Stimulated activated CD4-positive, alpha-beta T cell treated with anti-CD3 and anti-CD28 coated beads, Interleukin-15, amount 100 ng/mL, for 1 hour (primary cell): ENCODE measurements at places on chromosomes 11 and 22.

DNA sequence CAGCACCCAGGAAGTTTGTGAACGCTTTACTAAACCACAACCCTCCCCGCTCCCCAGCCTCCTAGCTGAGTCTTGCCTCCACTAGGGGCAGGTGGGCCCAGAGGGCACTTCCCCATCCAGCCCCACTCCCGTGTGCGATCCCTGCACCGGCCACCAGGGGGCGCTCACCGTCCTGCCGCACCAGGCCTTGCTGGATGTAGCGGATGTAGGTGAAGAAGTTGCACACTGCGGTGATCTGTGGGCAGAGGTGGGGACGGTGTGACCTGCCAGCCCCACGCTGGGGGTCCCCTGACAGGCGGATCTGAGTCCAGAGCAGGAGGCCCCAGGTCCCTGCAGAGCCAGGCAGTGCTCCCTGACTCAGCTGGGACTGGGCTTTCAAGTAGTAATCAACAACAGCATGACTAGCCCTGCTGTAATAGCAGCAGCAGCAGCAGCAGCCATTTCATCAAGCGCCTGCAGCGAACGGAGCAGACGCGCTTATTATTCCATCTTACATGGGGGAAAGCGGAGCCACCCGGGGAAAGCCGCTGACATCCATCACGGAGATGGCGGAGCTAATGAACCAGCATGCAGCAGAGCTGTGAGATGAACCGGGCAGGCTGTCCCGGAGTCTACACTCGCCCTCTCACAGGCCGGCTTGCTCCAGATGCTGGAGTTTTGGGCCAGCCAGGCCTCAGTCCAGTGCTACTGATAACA, 7.9 kb upstream of the FADS3 start:
- peak; percentile 87 for DNase-seq

GRCh38 chr11:74318241-74318932, 6.9 kb upstream of the P4HA3 start:
- no peak for DNase-seq

DNA sequence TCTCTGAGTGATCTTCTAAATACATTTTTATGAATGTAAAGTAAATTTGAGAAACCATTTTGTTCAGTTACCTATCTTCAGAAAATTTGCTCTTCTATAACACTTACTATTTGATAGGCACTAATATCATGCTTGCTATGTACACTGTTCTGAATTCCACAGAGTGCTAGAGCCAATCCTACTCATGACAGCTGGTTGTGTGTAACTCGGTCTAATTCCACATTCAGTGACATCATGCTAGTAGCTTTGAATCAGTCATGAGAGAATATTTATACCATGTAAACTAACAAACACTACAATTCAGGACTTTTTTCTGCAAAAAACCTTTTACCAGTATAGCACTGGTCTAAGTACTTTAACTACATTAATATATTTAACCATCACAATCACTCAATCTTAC, 902.9 kb downstream of the DLG2 start:
- no peak for DNase-seq

GRCh38 chr11:9717719-9718118, 53.8 kb downstream of the SWAP70 start:
- no peak for DNase-seq

DNA sequence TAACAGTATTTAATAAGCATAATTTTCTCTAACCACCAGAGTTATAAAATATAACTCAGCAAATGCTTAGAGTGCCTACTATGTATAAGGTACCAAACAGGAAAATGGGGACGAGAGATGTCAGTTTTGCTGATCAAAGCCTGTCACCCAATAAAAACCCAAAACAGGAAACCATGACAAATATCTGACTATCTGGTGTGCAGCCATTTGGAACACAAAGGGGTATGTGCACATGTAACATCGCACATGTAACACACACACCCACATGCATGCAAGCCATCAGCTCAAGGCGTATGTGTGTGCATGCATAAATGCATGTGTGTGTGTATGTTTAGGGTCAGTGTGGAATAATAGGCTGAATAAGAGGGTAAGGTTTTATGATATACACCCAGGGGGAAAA, 64.2 kb downstream of the PRR5L start:
- DNase-seq, result no peak

DNA sequence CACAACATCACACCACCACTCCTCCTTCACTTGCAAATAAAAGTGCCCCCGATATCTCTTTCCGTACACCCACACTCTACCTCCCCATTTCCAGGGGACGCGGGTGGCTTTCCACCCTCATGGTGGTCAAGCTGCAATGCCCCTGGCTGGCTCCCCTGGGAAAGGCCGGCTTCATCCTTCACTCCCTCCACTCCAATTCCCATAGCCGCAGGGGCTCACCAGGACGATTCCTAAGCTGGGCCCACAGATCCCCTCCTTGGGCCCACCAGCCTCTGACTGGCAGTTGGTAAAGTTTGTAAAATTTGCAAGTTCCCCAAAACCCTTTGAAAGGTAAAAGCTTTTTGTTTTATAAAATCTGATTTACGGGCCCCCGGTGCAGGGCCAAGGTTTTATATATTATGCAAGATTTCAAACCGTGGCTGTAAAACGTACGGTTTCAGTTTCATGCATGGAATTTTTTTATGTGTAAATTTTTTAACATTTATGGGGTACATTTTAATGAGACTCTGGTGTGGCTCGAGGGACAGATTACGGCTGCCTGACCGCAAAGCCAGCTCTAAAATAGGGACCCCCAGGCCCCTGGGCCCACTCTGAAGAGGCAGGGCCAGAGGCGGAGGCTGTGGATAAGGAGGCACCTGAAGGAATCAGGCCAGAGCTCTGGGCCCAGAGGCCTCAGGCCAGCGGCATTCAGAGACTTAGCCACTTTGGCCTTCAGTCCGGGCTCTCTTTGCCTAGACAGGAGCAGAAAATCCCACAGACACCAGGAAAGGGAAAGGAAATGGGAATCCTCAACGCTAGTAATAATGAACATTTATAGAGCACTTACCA, 106.5 kb downstream of the FEZ1 start:
- no peak for DNase-seq

DNA sequence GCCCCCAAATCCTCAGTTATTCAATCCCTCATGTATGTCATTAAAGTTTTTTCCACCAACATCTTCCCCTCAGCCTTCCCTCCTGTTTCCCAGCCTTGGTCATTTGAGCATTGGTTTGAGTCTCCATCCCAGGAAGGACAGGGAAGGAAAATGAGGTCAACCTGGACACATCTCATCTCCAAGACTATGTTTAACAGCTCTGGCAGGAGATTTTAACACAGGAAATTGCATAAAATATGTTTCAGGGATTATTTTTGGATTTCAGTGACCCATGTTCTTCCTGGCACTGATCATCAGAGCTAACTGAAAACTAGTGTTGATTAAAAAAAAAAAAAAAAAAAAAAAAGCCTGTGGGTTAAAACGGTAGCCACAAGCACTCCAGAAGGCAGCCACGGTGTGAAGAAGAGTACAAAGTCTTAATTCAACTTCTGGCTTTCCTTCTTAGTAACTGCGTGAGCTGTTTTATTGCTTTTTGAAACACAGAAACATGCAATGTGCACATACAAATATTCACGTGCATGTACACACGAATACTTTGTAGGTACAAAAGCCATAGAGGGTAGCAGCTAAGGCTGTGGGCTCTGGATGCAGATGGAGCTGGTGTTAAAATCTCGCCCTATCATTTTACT, 164.4 kb upstream of the DDI1 start:
- no peak for DNase-seq

DNA sequence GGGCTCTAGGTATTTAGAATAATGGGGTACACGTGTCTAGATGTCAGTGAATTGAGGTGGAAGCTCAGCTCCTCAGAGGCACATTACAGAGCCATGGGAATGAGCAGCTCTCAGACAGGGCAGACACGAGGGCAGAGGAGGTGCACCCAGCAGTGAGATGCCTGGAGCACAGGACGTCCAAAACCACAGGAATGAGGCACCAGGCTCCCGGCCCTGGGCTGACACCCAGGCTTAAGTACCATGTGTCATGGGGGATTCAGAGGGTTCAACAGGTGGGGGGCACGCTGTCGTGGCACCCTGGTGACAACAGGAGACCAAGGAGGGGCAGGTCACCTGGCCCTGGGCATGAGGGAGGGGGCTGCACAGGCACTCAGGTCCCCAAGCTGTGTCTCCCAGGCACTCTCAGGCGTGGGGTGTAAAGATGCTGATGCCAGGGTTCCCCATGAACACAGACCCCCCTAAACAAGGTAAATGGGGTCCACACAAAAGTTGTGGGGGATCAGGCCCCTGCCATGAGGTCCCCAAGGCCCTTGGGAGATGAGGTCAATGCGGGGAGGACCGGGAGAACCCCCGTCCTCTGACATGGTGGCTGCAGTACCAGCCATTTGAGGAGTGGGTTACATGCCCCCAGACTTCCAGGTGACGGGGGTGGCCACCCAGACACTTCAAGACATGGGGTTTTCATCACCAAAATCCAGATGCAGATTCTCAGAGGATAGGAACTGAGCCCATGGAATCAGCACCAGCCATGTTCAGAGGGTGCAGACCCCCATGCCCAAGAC, 5.6 kb upstream of the SYT8 start:
- DNase-seq, result no peak

GRCh38 chr22:43273902-43274484, 69.2 kb downstream of the SCUBE1 start:
- no peak for DNase-seq

- DNase-seq, result no peak
Measured at GRCh38 chr22:20106205-20106848, 9.6 kb upstream of the RANBP1 start.

DNA sequence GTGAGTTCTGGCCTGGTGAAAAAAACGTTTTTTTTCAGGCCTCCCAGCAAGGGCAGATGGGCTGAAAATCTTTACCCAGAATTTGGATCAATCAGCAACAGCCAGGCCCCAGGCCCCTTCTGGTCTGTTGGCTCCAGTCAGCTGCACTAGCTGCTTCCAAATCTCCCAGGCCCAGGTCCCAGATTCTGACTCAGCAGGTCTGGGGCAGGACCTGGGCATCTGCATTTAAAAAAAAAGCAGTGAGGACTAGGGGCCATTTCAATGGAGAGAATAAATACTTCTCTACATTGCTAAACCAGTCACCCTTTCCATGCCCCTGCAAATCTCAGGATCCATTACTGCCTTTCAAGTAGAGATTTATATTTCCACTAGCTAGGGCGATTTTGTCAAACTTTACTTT, 4.3 kb downstream of the SLC15A3 start:
- no peak for DNase-seq

GRCh38 chr11:69361048-69361447, 67.1 kb downstream of the MYEOV start:
- no peak for DNase-seq

- DNase-seq, result no peak
Measured at GRCh38 chr11:64724863-64725532, 2.0 kb upstream of the NRXN2 start.

DNA sequence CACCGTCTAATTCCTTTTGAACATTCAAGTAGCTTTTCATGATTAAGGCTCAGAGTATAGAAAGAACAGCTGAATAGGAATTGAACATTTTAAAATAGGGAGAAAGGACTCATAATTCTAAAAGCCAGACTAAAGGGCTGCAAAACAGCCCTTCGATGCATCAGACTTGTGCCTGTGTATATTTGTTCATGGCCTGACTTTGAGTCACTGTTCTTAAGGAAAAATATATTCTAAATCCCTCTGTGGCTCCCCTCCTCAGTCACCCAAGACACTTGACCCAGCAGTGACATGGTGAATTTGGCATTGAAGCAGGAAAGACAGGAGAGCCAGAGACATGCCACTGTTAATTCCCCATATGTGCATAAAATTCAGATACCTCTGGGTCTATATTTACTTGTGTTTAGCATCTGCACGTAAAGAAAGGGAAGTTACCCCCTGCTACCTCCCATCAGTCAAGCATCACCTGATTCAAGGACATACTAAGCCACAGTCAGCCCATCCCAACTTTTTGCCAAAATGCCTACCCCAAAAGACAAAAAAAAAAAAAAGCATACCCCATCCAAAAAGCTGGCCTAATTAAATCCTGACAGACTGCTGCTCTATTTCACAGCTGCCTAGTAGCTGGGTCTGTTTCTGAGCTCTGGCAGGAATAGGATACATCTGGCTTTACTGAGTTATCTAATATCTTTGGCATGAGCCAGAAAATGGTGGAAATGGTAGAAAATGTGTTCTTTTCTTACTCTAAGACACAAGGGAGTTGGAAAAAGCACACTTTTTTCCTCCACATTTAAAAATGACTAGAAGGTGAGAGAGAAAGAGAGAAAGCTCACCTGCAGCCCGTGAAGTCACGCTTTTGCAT, 93.5 kb downstream of the COMMD9 start:
- no peak for DNase-seq

DNA sequence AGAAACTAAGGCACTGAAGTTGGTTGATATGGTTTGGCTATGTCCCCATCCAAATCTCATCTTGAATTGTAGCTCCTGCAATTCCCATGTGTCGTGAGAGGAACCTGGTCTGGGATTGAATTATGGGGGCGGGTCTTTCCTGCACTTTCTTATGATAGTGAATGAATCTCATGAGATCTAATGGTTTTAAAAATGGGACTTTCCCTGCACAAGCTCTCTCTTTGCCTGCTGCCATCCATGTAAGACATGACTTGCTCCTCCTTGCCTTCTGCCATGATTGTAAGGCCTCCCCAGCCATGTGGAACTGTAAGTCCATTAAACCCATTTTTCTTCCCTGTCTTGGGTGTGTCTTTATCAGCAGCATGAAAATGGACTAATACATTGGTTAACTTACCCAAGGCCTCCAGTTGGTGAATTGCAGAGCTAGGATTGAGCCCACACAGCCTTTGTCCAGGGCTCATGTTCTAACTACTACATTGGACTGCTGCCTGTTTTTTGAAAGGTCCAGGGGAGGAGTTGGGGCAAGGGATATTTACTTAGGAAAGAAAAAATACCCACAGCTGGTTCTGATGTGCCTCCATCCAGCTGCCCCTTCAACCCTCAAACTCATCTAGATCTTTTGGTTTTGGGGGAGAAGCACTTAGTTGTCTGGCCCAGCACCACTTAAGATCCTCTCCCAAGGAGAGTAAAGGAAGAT, 107.8 kb upstream of the NAV2 start:
- no peak for DNase-seq

DNA sequence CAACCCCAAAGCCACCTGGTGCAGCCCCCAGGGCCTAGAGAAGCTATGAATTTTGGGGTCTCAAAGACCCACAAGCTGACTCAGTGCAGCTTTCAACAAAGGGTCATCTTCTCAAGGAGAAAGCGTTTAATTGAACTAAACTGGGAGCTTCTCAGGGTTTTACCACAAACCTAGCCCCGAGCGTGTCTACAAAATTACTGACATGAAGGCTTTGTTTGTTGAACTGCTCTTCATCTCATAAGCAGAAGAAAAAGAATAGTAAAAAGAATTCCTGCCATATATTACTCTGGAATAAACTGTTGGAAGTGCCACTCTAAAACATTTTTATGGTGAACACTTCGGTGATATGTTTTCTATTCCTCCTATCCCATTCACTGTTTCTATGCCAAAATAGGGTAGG, 50.8 kb upstream of the INCENP start:
- DNase-seq, result no peak

- no peak for DNase-seq
Measured at GRCh38 chr22:17831501-17832251, 57.4 kb upstream of the BID start.

GRCh38 chr22:49140911-49141665, 686.6 kb downstream of the BRD1 start:
- no peak for DNase-seq

GRCh38 chr11:22416462-22416861, 78.3 kb downstream of the SLC17A6 start:
- DNase-seq, result no peak
